ENCODE measurements at places on chromosomes 13 and 19. TPM values are rescaled to one million over a fixed set of nuclear protein-coding genes. Genes with fewer than 3 reads are reported as not detected.

- DNase-seq = no peak
These were observed 64.7 kb downstream of the GPR12 start for GRCh38 chr13:26695891-26696311.

DNA sequence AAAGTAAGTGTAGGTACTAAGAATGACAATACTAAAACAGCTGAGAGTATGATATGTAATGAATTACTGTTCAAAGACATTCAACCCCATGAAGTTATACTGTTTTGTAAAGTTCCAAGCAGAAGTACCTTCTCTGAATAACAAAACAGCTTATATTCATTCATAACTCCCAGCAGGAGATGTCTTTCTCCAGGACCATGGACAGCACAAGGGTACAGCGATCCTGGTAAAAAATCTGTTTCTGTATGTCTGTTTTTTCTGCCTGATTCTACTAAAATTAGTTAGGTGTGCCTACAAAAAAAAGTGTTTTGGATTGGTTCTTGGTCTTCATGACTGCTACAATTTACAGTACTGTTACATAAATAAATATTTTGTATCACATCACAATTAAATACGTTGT lies 172.5 kb upstream of the SLITRK5 start:
- no peak for DNase-seq

- no peak for DNase-seq
These were observed 18.4 kb downstream of the SAMD4B start for GRCh38 chr19:39360599-39360998.

Gene LIN7B
- total RNA-seq = 5.1 TPM

- DNase-seq = no peak
These were observed 1202.0 kb downstream of the EFNB2 start for GRCh38 chr13:105333416-105333815.

DNA sequence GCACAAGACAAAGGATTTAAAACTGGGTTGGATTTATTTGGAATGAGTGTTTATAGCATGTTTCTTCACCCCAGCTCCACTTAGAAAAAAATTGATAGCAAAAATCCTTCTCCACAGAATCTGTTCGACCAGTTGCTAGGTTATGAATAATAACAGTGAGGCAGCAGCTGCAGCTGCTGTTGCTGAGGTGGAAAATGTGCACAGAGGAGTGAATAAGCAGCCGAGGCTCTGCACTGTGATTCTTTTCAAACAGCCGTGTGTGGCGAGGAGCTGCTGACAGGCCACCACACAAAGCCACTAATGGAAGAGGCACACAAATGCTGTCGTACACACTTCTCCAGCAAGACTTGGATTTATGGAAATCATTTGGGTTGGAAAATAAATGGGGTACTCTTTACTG lies 6.4 kb upstream of the RASL11A start:
- no peak for DNase-seq

Measured in WTC11 (cell line).